Stimulated activated effector memory CD8-positive, alpha-beta T cell treated with anti-CD3 and anti-CD28 coated beads, Interleukin-12 subunit alpha, Interleukin-12 subunit beta, amount 100 ng/mL, for 72 hours (primary cell): ENCODE measurements at places on chromosomes 3 and 15.

GRCh38 chr3:98577178-98577895 lies 16.1 kb downstream of the CPOX start:
- DNase-seq, result no peak

DNA sequence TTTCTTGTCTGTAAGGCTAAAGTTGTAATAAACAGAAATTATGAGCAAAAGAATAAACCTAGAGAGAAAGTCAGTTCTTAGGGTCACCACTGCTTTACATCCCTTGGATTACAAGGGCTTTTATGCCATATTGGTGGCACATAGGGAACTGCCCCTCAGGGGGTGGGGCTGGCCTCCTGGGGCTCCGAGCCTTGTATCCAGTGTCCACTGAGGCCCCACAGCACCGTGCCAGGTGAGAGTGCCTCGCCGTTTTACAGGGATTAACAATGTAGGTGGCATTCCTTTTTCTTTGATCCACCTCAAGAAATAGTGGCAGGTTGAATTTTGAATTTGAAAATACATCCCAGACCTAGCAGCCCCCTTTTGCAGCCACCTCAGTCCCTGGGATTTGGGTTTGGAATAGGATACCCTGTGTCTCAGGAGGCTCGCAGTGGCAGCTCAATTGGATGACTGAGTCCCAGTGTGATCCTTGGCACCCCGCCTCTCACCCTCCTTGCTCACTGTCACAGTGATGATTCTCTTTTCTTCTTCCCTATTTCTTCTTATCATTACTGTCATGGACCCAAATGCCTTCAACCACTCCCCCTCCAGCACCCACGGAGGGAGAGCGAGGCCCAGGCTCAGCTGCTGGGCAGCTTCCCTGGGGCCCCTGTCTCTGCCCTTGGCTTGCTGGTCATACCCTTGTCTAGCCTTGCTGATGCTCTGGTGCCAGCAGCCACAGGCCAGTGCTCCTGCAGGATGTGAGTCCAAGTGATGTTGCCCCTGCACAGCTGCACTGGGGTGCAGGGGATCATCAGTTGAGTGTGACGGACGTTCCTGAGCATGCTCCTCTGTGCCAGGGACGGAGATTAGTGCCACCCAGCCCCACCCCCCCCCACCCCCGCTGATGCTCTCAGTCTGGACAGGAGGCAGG lies 137.9 kb downstream of the DNAJB8 start:
- no peak for DNase-seq

GRCh38 chr3:127277561-127277960 lies 10.3 kb downstream of the PRR20G start:
- DNase-seq, result no peak

DNA sequence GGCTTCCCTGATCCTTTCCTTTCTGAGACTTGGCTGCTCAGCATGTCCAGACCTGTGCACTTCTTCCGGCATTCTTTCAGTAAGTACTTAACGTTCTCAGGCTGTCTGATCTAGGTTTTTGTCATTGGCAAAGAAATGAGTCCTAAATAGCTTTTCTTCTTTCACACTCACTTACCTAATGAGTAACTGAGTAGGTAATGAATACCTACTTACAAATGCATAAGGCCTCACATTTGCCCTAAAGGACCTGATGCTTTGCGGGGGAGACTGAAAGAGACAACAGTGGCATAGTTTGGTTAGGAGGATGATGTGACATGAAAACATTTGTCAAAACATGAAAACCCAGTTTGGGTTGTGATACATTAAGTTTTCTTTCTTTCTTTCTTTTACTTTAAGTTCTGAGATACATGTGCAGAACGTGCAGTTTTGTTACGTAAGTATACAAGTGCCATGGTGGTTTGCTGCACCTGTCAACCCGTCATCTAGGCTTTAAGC lies 516.7 kb upstream of the CFAP20DC start:
- no peak for DNase-seq

GRCh38 chr3:114178770-114179368 lies at the start of gene DRD3:
Gene DRD3 (minus strand): TSS chr3:114179052. CDS start chr3:114171992, 7,060 bp downstream.
- DNase-seq, result no peak

DNA sequence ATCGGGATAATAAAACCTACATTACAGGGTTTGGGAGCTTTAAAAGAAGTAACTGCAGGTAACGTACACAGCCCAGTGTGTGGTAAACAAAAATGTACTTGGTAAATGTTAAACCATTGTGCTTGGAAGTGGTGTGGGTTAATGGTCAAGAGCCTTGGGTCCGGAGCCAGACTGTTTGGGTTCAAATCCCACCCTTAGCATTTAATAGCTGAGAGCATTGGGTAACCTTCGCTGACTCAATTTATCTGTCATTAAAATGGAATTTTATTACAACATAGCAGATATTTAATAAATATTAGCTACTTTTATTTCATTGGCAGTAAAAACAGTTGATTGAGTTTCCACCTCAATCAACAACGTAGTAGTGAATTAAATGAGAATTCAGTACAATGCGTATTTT lies 1.5 kb downstream of the FSTL1 start:
- DNase-seq, result no peak

GRCh38 chr3:147701195-147701594 lies 292.0 kb downstream of the ZIC1 start:
- no peak for DNase-seq

DNA sequence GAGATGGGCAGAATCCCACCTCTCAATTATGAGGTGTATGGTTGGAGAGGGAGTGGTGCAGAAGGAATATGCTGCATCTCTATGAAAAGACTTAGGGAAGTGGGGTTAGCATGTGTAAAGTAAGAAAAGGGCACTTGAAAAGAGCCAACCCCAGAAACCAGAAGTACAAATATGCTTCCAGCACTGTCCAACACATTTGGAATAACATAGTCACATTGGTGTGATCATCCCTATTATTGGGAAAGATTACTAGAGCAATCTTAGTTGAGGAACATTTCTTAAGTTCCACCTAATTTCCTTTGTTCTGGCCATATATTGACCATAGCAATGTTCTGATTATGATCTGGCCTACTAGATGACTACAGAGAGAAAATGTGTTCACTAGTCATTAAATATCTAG lies 34.3 kb downstream of the HMG20A start:
- no peak for DNase-seq

DNA sequence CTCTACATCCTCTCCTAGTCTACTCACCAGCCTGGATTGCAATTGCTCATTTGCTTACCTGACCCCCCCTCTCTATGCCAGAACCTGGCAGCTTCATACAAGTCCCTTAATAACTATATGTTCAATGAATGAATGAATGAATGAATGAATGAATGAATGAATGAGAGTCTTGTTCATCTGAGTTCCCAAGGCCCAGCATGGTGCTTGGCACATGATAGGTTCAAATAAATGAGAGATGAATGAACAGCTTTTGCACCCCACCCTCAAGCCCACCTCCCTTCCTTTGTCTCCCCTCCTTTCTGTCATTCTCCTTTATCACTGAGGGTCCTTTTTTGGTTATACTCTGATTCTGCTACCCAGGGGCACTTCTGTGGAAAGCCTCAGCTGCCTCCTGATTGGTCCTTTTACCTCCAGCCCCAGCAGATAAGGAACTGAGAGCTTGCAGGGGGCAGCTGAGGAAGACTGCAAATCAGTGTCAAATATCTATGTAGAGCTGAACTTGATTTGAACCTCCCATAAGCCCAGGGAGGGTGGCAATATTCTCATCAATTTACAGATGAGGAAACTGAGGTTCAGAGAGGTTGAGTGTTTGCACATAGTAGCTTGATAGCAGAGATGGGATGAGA lies 54.1 kb upstream of the CHRNB4 start:
- DNase-seq, result peak; percentile 8

DNA sequence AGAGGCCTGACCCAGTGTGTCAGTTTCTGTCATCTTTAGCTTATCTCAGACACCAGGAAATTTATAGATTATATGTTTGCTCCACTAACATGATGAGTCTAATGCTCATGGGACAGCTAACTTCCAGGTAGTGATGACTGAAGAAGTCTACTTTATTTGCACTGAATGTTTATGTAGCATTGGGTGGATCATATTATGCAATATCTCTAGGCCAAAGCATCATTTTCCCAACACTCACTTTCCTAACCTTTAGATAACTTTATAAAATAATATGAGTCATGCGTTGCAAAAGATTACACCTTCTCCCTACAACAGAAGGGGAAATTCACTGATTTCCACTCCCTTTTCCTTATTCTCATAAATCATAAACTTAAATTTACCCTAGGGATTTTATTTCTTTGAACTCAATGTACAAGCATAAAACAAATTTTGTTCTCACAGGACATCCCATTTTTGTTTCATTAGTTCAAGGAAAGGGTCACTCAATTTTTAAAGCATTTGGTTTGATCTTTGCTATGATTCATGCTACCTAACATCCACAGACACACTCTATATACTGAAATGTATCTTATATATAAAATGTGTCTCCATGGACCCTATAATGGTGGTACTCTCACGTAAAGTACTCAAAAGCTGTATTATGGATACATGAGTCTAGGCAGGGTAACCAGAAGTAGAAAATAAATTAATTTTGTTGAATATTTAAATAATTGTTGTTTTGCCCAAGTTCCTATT lies 225.2 kb downstream of the WDR72 start:
- DNase-seq, result no peak

DNA sequence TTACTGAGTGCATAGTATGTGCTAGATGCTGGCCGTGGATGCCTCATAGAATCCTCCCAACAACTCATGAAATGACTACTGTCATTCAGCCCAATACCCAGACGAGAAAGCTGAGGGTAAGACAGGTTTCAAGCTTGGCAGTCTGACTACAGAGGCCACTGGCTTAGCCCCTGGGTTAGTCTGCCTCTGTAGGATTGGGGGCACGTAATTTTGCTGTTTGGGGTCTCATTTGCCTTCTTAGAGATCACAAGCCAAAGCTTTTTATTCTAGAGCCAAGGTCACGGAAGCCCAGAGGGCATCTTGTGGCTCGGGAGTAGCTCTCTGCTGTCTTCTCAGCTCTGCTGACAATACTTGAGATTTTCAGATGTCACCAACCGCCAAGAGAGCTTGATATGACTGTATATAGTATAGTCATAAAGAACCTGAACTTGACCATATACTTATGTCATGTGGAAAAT lies 1.0 kb upstream of the CCR5 start:
- peak; percentile 90 for DNase-seq

- DNase-seq, result no peak
Observed at GRCh38 chr3:20394243-20394642, 208.2 kb upstream of the SGO1 start.

DNA sequence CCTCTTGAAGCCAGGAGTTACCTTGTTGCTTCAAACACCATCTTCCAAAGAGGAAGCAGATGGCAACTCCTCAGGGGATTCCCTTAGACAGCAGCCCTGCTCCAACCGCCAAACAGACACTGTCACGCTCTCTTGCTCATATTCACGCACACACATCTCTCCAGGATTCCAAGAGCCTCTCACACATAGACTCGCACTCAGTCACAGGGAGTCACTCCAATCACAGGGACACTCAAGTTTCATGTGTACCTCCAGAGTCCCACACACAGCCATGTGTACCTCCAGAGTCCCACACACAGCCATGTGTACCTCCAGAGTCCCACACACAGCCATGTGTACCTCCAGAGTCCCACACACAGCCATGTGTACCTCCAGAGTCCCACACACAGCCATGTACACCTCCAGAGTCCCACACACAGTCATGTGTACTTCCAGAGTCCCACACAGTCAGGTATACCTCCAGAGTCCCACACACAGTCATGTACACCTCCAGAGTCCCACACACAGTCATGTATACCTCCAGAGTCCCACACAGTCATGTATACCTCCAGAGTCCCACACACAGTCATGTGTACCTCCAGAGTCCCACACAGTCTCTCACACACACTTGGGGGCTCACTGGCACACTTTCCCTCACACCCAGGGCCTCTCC lies 6.1 kb downstream of the VWA5B2 start:
- no peak for DNase-seq
